Activated CD4-positive, alpha-beta T cell treated with anti-CD3 and anti-CD28 coated beads for 36 hours (primary cell): ENCODE measurements at places on chromosomes 5 and 9.
A peak's percentile ranks its signal among the peaks of the same experiment; 100 is the strongest.

- DNase-seq = no peak
Observed at GRCh38 chr9:113296796-113297558, 6.2 kb downstream of the RNF183 start.

GRCh38 chr5:177117441-177118045 lies 16.0 kb upstream of the NSD1 start:
- no peak for DNase-seq

DNA sequence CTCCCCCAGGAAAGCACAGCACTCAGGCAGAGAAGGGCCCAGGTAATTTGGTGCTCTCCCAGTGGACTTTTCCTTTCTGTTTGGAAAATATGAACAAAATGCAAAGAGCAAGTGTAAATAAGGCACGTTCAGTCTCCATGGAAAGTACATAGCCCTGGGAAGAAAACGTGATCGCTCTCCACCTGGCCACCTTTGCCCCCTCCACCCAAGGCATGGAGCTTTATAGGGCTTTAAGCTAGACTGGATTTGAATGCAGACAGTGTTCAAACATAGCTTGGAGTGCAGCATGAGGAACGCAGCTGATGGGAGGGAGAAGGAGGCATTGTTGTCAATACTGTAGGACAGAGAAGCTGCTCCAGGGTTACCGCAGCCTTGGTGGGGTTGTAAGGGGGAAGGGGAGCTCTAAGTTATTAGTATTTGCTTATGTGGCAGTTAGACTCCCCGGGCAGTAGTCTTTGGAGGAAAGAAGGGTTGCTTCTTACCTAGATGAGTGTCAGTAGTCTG lies 500.2 kb downstream of the SPOCK1 start:
- no peak for DNase-seq

DNA sequence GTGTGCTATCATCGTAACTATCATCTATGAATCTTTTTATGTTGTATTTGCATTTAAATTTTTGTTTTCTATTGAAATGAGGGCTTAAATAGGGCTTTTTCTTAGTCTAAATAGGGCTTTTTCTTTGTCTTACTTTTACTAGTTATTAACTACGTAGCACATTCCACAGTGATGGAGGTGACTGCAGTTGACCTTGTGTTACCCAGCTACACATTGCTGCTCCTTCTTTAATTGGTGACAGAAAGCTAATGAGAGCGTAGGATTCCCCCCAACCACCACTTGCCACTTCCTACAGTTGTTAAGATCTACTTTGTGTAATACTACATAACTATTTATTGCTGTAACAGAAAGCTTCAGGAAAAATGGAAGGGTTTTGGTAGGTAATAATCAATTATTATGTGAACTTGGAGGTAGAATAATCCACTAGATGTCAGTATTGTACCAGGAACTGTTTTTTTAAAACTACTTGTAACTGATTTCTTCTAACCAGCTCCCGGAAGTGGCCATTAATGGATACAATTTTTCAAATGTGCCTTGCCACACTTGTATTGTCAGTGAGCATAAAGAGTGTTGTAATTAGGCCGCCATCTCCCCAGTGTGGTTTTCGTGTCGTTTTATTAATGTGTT lies 18.0 kb downstream of the MTRR start:
- no peak for DNase-seq

DNA sequence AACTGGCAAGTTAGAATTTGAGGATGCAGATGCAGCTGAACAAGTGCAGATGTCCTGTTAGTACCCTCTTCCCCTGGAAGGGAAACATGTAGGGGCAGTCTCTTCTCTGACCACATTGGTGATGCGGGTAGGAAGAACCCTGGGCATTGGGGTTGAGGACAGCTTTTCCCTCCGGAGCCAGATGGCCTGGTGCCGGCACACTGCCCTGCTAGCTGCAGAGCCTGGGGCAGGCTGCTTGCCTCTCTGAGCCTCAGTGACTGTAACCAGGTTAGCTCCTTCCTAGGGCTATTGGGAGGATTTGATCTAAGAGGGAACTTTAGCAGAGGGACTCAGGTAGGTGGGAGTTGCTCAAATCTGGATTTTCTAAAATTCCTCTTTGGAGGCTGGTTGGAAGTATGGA lies 148.4 kb downstream of the HSPA4 start:
- no peak for DNase-seq

GRCh38 chr9:92265154-92265553 lies 28.3 kb downstream of the IARS1 start:
- no peak for DNase-seq

- DNase-seq = no peak
Observed at GRCh38 chr9:125646217-125646616, 60.8 kb downstream of the MAPKAP1 start.

DNA sequence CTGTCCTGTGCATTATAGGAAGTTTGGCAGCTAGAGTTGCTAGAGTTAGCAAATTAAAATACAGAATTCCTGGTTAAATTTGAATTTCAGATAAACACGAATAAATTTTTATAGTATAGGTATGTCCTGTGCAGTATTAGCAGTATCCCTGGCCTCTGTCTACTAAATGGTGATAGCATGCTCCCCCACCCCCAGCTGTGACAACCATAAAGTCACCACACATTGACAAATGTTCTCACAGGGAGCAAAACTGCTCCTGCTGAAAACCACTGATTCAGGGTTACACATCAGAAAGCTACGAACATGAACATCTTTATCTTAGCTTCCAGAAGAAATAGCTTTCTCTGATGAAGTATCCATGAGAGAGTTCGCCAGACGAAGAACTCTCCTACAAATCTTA lies 91.8 kb upstream of the CCDC112 start:
- DNase-seq = no peak

- no peak for DNase-seq
Observed at GRCh38 chr9:8727191-8727590, 927.6 kb upstream of the DMAC1 start.

GRCh38 chr9:128065907-128066712 lies 1.0 kb downstream of the NAIF1 start:
- no peak for DNase-seq

- DNase-seq = peak; percentile 14
Observed at GRCh38 chr5:31477516-31477915, 54.4 kb downstream of the DROSHA start.

DNA sequence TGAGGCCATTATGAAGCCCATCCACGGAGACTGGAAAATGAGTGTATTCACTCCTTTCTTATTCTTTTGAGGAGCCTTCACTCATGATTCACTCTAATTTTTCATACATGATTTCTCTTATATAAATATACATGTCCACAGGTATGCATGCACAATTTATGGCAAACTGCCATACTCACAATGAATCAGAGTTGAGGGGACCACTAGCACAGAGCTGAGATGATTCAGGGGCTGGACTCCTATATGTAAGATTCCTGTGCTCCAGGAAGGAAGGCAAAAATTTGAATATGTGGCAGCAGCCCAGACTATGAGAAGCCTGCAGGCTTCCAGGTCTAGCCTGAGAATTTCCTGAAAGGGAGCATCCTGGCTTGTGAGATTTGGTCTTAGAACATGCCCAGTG lies 484.6 kb downstream of the PRELID2 start:
- no peak for DNase-seq

- peak; percentile 10 for DNase-seq
Observed at GRCh38 chr9:98708103-98708932, 417 bp downstream of the GABBR2 start.

- no peak for DNase-seq
Observed at GRCh38 chr5:38540314-38540713, 16.1 kb downstream of the LIFR start.

DNA sequence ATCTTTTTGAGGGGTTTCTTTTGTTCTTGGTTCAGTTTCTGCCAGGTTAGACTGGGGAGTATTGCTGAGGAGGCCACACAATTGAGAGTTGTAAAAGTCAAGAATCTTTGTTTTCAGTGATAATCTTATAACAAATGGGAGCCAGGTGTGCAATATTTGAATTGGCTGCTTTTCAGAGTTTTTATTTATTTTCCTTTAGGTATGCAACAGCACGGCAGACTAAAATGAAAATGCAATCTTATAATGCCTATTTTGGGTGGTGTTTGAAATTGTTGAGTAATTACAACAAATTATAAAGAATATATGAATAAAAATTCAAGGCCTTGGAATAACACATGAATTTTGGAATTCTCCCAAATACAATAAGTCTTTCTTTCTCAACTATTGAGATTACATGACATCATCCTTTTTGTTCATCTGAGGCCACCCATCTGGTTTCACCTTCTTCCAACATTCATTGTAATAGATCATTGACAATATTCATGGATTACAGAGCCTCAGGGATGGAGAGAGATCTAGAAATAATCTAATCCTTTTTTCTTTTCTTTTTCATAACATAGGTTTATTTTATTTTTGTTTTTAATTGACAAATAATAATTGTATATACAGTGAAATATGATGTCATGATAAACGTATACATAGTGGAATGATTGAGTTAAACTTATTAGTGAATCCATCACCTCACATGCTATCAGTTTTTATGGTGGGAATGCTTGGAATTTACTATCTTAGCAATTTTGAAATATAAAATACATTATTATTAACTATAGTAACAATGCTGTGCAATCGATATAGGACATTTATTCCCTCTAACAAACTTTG lies 1061.0 kb downstream of the NR2F1-AS1 start:
- DNase-seq = no peak

DNA sequence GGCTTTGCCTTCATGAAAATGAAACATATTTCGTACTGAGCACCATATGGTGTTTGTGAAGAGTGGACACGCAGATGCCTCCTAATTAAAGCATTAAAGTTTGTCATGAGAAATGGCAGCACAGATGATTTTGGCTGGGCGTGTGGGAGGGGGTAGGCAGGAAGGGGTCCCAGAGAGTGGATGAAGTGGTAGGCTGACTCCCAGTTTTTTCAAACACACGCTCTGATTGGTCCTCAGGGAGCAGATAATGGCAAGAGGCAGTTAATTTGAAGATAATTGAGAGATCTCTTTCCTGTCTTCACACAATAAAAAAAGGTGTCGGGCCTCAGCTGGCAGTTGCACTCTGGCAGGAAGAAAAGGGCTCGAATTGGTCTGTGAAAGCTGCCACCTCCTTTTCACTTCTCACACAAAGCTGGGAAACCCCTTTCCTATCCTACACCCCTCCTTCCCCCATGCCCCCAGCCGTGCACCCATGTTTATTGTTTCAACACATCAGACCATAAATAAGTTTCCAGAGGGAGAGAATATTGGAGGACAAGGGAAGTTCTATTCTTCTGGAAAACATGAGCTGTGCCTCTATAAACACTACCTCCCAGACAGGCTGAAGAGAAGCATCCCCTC lies 429.6 kb downstream of the ARHGEF28 start:
- no peak for DNase-seq

DNA sequence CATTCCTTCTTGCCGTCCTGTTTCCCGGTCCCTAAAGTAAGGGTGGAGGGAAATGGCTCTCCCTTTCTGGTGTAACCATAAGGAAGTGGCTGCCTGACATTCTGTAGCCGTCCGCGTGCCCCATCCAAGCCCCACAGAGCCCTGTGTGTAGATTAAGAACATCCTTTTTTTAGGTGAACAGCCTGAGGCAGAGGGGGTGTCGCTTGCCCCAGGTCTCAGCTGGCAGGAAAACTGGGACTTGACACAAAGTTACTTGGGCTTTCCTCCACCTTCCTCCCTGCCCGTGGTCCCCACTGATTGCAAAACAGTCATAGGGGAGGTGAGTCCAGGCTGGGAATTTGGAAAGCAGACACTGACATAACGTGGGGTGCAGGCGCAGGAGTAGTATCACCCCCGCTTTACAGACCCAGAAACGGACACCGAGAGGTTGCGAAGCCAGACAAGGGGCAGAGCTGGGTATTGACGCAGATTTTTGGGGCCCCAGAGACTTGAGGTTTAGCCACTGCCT lies 22.8 kb downstream of the C9orf50 start:
- no peak for DNase-seq

DNA sequence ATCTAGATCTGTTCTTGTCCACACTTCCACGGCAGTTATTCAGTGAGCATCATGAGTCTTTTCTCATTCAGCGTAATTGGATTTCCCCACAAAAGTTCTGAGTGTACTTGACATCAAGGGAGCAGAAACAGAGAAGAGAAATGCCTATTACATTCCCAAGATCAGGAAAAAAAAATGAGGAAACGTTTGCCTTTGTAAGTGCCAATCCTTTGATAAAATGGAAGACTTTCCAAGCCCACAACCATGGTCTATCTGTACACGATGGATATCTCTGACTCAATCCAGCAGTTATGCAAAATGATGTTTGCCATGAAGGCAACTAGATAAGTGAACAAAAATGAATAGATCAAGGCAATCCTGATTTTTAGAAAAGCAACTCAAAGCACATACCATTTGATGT lies 235.9 kb downstream of the DOCK8 start:
- DNase-seq = no peak

DNA sequence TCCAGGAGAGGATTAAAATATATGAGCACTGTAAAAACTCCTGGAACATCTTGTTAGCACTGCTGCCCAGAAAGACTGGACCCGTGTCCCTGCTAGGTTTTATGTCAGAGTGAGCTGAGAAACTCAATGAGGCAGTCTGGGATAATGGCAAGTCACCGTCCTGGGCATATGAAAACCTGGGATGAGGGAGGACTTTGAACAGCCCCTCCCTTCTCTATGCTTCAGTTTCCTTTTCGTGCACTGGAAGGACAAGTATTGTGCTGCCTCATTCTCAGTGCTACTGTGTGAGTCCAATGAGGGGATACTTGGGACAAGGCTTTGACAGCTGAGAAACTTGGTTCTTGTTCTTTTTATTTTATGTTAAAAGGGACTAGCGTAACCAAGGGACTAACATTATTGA lies 143.0 kb upstream of the SHB start:
- DNase-seq = no peak

DNA sequence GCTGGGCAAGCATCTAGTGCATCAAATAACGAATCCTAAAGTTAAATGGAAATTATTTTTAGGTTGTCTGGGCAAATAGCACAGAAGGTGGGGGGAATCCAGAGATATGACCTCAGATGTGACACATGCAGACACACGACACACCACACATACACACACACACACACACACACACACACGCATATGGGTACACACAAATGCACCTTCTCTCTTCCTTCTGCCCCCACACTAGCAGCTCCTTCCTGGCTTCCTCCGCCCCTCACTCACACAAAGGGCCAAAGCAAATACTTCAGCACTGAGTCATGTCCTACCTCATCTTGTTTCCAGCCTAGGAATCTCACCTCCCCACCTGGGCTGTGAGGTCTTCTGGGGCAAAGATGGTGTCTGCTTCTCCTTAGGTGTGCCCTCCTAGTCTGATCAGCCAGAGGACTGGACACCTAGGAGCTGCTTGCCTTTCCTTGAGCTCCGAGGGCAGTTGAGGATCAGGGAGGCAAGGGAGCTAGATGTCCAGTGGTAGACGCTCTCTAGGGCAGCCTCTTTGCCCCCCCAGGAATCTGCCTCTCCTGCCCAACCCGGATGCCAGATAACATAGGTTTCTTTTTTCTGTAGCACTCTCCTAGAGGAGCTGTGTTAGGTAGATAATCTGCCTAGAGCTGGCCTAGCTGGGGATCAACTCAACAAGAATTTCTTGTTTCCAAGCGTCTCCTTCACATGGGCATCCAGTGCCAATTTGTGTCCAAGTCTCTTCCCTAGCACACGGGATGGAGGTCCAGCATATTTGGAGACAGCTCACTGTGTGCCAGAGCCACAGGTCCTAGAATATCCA lies 14.3 kb upstream of the JADE2 start:
- DNase-seq = peak; percentile 78
